BJ (cell line): ENCODE measurements at places on chromosomes 16 and 17.

GRCh38 chr16:53816211-53816836 lies 112.4 kb downstream of the FTO start:
- no peak for DNase-seq

DNA sequence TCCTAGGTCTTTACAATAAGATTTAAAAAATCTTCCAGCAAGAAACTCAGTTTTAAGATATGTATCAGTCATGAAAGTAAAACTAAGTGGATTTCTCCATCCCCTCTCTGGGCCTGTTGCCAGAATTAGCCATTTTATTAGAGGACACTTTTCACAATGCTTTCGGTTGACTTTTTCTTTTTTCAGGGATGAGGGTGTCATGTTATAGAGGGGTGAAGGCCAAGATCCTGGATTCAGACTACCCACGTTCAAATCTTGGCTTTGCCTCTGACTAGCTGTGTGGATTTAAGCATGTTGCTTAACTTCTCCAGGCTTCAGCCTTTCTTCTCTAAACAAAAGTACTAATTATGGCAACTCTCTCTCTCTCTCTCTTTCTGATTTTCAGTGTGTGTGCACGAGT lies 111.7 kb upstream of the COX10 start:
- DNase-seq = peak; percentile 11

DNA sequence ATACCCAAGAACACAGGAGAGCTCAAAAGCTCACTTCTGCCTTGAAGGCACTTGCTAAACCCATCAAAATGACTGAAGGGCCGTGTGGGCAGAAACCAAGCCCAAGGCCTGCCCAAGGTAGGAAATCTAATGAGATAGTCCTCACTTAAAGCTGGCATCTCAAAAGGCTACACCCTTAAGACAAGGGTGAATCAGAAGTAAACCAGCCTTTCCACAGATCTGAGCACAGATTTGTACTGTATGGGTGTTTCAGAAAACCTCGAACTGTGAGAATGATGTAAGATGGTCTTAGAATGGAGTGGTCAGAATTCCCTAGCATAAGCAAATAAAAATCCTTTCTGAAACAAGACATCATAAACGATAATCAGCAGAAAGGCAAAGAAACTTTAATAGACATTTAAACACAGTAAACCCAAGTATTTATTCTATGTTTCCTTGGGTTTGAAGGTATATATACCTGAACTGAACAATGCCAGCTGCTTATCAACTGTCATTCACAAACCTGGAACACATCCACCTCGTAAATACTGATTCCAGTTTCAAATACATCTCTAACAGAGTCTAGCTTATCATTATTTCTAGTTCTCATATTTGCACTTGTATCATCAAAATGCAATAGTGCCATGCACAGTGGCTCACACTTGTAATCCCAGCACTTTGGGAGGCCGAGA lies 37.8 kb downstream of the GLG1 start:
- peak; percentile 40 for DNase-seq

GRCh38 chr16:89248196-89248982 lies 30.9 kb downstream of the ZNF778 start:
- DNase-seq = no peak

GRCh38 chr17:79921411-79922115 lies 82.3 kb upstream of the CBX4 start:
- DNase-seq = no peak

DNA sequence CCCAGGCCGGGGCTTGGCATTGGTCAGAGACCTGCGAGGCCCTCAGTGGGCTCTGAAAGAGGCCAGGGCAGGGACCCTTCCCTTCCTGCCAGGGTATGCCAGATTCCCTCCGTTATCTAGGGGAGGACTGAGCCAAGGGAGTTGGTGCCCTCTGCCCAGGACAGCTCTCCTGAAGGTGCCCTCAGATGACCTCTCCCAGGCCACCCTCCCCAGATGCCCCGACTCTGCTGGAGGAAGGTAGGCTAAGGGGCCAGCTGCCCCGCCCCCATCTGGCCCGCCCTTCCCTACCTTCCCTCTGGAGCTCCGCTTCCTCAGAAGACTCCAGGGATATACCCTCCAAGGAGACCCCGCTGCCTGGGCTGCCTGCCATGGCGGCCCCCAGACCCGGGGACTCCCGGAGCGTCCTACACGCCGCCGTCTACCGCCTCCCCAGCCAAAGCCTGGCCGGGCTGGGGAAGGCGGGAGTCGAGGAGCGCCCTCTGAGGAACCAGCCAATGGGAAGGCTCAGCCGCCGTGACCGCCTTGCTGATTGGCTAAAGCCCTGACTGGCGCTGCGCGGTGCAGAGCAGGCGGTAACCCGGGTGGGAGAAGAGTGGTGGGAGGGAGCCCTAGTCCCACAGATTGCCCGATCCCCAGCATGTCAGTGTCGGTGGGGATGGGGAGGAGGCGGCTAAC lies 7.0 kb downstream of the MPP2 start:
- no peak for DNase-seq

DNA sequence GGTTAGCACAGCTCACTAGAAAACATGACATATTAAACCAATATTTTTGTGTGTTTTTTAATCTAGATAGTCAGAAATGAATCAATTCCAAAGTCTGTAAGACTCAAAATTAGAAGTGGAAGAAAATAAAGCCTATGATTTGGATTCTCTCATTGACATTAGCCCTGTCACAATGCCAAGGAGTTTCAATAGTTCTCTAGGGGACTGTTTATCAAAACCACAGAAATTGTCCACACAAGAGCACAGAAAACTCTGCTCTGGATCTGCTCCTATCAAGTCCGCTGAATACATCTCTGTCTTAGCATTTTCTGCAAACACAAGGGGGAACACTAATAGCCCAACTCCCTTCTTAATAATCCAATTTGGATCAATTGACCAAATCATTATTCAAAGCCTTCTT lies 152.0 kb downstream of the HS3ST3B1 start:
- DNase-seq = no peak

- no peak for DNase-seq
These were observed 36.5 kb downstream of the CPNE2 start for GRCh38 chr16:57128771-57129389.

DNA sequence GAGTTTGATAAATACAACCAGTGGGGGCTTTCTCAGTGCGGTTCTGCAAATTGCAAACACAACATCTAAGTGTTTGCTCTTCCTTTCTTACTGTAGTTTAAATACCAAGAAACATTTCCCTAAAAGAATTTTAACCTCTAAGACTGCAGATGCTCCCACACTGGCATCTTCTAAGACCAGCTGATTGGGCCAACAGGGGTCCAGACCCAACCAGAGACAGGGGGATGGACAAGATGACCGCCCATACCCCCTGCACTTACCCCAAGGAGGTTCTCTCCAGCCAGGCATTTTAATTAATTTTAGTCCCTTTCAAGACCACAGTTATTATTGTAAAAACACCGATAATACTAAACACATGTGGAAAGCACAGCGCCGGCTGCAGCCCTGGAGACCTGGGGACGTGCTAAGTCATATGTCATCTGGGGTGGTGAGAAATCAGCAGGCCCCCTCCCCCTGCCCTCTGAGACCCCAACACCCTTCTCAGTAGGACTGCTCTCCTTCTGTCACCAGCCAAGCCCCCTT lies 242.3 kb downstream of the SOX9 start:
- no peak for DNase-seq

DNA sequence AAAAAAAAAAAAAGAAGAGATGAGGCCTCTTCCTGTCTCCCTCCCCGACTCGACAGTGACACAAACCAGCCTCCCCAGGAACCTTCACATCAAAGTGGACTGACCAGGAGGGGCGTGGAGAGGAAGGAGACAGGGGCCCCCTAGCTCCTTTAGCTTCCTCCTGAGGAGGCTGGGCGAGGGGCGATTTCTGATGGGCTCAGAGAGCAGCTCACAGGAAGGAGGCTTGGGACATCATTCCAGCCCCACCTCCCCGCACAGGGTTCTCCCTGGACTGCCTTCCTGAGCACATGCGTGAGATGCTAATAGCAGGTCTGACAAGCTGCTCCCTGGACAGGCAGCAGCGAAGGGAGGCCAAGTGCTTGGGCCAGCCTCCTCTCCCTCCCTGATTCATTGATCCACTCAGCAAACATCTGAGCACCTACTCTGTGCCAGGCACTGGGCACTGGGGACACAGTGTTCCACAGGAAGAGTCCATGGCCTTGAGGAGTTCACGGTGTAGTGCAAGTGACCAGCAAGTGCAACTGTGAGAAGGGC lies 14.4 kb upstream of the DOK4 start:
- DNase-seq = no peak

DNA sequence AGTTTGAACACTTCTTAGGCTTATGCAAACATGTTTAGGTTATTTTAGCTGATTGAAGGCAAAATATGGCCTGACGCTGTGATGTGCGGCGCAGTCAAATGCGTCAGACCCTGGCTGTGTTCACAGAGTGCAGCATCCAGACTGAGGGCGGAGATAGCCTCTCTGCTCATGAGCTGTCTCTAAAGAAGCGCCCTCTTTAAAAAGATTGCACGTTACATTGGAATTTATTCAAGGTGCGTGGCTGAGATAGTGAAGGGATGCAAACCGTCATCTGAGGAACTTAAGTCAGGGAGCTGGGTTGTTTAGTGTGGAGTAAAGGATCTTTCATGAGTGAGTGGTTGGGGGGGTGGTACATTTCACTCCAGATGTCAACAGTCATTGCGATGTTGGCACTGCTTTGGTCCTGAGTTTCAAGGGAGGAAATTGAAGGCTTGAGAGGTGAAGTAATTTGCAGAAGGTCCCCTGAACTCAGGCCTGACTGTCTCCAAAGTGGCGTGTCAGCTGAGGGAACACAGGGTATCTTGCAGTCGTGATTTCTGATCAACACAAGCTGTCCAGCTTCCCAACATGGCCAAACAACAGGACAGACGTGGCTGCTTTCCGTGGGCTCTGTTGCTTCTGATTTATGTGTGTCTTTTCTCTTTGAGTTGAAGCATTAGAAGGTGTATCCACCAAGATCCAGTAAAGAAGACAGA lies 33.4 kb downstream of the RPTOR start:
- DNase-seq = no peak

DNA sequence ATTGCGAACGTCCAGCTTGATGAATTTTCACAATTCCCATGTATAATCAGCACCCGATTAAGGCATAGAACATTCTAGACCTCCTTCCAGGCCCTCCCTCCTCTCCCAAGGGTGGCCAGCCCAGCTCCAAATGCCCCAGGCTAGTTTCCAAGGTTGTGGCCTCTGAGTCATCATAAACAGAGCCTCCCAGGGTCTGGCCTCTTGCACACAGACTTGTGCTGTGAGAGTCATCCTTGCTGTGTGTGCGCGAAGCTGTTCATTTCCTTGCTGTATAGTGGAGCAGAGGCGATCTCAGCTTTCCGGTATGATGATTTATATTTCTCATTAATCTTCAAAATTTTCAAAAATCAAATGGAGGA lies 20.5 kb upstream of the JPH3 start:
- DNase-seq = peak; percentile 78

- no peak for DNase-seq
These were observed 33.8 kb upstream of the KPNB1 start for GRCh38 chr17:47615766-47616424.

DNA sequence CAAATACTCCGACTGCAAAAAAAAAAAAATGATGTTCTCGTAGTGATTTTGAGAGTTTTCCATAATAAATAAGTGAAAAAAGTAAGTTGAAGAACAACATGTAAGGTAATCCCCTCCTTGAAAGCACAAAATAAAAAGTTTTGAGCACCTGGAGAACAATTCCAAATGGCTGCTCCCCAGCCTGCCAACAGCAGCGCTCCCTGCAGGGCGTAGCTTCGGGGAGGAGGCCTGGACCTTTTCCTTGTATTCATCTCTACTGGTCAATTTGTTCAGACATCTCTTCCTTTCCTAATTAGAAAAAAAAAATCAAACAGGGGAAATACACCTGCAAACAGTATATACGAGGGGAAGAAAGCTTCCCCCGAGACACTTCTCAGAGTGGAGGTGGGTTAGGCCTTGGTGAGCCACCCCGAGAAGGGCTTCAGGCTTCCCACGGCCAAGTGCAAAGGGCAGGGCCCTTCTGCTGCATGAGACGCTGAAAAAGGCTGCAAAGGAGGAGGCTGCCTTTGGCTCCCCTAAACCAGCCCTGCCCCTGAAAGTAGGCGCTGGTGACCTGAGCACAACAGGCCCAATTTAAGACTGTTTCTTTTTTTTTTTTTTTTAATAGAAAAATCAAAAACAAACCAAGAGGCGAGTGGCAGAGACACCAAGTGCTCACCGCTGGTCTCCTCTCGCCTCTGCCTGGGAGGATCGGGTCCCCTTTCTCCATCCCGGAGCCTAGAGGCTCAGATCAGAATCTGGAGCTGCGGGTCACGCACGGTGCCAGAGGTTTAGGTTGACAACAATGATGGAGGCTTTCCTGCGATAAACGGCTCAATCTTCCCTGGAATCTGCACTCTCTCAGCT lies 193.1 kb upstream of the FOXF1 start:
- DNase-seq = no peak

DNA sequence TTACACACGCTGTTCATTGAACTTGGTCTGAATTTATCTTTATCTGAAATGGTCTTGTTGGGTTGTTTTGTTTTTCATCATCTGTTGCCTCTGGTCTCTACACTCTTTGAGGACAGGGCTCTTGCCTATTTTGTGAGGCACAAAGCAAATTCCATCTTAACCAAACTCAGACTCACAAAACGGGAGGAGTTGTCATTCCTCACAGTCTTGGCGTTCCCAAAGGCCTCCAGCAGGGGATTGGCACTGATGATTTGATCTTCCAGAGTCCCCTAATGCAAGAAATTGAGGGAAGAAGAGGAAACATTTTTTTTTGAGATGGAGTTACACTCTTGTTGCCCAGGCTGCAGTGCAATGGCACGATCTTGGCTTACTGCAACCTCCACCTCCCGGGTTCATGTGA lies 8.7 kb downstream of the MYH3 start:
- DNase-seq = no peak

DNA sequence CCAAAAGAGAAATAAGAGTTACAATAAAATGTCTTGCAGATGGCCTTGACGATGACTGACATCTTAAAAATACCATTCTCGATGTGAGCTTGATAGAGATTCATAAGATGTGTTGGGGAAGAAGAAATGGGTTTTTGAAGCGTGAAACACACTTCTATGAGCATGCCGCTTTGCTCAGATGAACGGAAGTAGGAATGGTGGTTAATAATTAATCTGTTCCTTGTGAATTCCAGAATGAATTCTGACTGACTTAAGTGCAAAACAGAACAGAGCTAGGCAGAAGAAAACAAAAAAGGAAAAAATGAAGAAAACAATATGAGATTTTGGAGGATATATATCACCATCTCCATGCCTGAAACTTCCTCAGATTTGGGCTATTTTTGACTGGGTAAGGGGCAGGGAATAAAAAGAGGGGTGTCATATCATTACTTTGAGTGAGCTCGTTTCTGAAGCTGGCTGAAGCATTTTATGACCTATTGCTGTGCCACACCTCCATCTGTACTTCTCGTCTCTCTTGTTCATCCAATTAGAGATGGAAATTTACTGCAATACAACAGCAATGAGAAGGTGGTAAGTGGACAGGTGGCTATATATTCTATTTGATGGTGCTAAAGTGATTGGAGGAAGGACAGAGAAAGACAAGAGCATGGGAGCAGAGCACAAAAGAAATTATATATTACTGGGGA lies 1152.0 kb upstream of the CDH8 start:
- no peak for DNase-seq
